ENCODE measurements at places on chromosomes 3 and 15. TPM values are rescaled to one million over a fixed set of nuclear protein-coding genes. Genes with fewer than 3 reads are reported as not detected.

Gene ZNF619
- 9.6 TPM for total RNA-seq

Gene PLSCR5
- not detected for total RNA-seq

Gene SEMA3B
- total RNA-seq = not detected

DNA sequence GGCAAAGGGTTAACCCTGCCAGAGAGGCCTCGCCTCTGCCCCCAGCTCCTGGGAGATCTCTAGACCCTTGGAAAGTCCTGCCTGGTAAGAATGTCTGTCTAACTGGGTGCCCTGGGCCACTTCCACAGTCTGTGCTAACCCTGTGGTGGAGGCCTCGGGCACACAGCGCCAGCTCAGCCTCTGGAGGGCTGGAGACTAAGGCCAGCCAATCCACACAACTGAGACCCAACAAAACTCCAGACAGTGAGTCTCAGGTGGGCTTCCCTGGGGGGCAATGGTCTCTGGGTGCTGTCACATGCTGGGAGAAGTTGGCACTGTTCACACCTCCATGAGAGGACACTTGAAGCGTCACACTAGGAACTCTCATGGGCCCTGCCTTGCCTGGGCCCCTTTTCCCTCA, 19.5 kb downstream of the ZXDC start:
- no peak overlapping the region for H3K4me3 ChIP-seq
- H3K36me3 ChIP-seq = peaks cover 38% of the 10 kb centered on the region
- H3K27me3 ChIP-seq = no peaks in the 10 kb centered on the region

GRCh38 chr3:159904911-159905310, 83.7 kb upstream of the IL12A start:
- DNase-seq = no peak
- H3K4me3 ChIP-seq = no peak overlapping the region
- H3K36me3 ChIP-seq = no peaks in the 10 kb centered on the region
- no peaks in the 10 kb centered on the region for H3K4me1 ChIP-seq

All from CD8-positive, alpha-beta memory T cell (primary cell).